ENCODE measurements at places on chromosomes 7 and 10. TPM values are rescaled to one million over a fixed set of nuclear protein-coding genes. Genes with fewer than 3 reads are reported as not detected.

DNA sequence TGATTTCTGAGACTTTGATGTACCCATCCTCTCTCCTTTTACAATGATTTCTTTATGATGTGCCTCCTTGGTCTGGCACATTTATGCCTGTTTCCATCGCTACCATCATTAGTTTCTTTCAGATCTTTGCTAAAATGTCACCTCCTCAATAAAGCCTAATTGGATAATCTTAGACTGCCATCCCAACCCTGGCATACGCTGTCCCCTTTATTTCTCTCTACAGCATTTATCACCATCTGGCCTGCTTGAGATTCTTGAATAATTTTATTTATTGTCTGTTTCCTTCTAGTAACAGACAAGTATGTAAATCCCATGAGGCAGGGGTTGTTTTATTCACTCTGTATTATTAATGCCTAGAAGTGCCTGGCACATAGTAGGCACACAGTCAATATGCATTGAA is 6.7 kb upstream of the DNTT start:
- no peak for DNase-seq

The ZNF479 gene
- total RNA-seq: not detected

- no peak for DNase-seq
These were observed 108.7 kb downstream of the DNAJC1 start for GRCh38 chr10:21894648-21895342.

The LSM5 gene
- 11.3 TPM for total RNA-seq

The FOXI2 gene
- 0.78 TPM for total RNA-seq

DNA sequence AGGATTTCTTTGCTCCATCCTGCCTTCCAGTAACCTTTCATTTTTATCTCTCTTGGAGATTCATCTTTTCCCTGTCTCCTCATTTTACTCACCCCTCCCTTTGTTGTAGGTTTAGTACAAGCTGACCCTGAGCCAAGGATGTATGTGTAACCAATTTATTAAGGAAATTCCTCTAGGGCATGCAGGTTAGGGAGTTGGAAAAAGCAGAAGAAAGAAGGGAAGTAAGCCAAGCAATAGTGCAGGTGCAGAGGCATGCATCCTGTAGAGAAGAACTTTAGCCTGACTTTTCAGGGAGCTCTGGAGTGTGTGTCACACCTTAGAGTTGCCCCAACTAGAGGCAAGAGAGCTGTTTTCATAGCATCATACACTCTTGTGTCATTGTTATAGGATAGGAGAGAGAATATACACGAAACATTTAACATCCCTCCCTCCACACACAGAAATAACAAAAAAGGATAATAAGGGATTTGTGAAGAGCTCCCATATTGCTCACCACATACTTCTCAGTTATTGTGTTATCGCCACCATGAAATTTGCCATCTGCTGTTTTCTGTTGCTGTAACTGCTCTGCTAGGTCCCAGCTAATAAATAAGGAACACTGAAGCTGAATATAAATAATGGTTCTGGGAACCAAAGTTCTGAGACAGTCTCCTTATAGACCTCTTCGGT is 21.8 kb upstream of the SEMA3C start:
- DNase-seq: no peak

All from thoracic aorta (tissue), 2 donors.